Ascending aorta (tissue), 2 donors: ENCODE measurements at places on chromosomes 4 and X. TPM values are rescaled to one million over a fixed set of nuclear protein-coding genes. Genes with fewer than 3 reads are reported as not detected.

GRCh38 chr4:81509822-81510221 is 38.1 kb upstream of the RASGEF1B start:
- no peak overlapping the region for H3K4me3 ChIP-seq
- H3K27ac ChIP-seq, result no peak overlapping the region
- H3K36me3 ChIP-seq, result no peaks in the 10 kb centered on the region
- H3K4me1 ChIP-seq, result no peaks in the 10 kb centered on the region
- no peaks in the 10 kb centered on the region for H3K27me3 ChIP-seq

DNA sequence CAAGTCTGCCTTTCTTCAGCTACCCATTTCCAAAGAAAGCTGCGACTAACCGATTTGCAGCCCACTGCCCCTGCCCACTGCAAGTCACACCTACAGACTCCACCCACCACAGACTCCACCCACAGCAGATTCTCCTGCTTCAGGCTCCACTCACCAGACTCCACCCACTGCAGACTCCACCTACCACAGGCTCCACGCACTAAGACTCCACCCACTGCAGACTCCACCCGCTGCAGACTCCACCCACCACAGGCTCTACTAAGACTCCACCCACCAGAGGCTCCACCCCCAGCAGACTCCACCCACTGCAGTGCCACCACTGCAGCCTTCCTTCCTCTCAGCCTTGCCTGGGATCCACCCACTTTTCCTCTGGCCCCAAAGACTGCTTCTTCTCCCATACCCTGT is 41.3 kb downstream of the ABLIM2 start:
- H3K4me1 ChIP-seq, result no peaks in the 10 kb centered on the region
- no peak for DNase-seq
- no peaks in the 10 kb centered on the region for H3K27me3 ChIP-seq

Gene C4orf50
- total RNA-seq, result not detected

Gene NAP1L3
- total RNA-seq, result 1.5 TPM

Gene IBSP
- not detected for total RNA-seq

DNA sequence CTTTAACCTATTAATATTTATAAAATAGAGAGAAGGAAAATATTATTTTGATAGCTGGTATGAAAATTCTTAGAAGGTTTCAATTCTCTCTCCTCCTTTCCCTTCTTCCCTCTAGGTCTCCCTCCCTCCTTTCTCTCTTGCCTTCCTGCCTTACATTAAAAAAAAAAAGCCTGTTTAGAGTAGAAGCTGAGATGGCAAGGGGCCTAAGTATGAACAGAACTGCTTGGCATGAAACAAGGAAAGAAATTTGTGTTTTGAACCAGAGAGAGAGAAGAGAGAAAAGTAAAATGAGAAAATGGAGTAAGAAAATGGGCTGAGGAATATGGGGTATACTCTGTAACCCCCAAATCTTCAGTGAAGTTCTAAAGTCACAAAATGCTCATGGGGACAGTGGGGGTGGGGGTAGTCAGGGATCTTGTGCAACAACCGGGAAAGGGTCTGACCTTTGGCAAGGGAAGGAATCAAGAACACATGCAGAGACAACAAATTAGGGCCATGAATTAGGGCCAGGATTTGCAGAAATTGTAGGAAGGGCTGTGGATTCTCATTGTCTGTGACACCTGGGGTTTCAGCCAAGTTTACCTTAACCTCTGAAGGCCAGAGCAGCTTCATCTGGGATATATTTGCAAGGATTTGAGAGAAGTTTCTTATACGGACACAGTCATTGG is 30.6 kb downstream of the SUPT20HL2 start:
- DNase-seq, result no peak
- H3K4me1 ChIP-seq, result no peaks in the 10 kb centered on the region
- no peaks in the 10 kb centered on the region for H3K27me3 ChIP-seq

Gene L1CAM
- 25.8 TPM for total RNA-seq

Gene HPSE
- total RNA-seq, result 1.7 TPM

- DNase-seq, result no peak
- H3K36me3 ChIP-seq, result no peaks in the 10 kb centered on the region
- H3K4me3 ChIP-seq, result no peak overlapping the region
- H3K27me3 ChIP-seq, result no peaks in the 10 kb centered on the region
- H3K4me1 ChIP-seq, result no peaks in the 10 kb centered on the region
Observed at GRCh38 chr4:184255871-184256642, 38.4 kb upstream of the ENPP6 start.

Gene TMPRSS11D
- not detected for total RNA-seq
